ENCODE measurements at places on chromosomes 4 and X. TPM values are rescaled to one million over a fixed set of nuclear protein-coding genes. Genes with fewer than 3 reads are reported as not detected.

The IQCM gene
- polyA plus RNA-seq = 0.05 TPM

- no peak for DNase-seq
These were observed 501 bp downstream of the ZNF518B start for GRCh38 chr4:10456595-10457254.

- DNase-seq = no peak
These were observed 186.6 kb upstream of the MAOA start for GRCh38 chrX:43469391-43470054.

DNA sequence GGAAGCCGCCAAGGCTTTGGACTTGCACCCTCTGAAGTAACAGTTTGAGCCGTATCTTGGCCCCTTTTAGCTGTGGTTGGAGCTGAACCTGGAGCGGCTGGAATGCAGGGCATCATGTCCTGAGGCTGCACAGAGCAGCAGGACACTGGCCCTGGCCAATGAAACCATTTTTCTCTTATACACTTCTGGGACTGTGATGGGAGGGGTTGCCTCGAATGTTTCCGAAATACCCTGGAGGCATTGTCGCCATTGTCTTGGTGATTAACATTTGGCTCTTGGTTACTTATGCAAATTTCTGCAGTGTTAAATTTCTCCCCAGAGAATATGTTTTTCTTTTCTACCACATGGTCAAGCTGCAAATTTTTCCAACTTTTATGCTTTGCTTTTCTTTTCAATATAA lies 137.2 kb downstream of the MAGEC1 start:
- DNase-seq = no peak

The DKK2 gene
- 0.83 TPM for polyA plus RNA-seq

DNA sequence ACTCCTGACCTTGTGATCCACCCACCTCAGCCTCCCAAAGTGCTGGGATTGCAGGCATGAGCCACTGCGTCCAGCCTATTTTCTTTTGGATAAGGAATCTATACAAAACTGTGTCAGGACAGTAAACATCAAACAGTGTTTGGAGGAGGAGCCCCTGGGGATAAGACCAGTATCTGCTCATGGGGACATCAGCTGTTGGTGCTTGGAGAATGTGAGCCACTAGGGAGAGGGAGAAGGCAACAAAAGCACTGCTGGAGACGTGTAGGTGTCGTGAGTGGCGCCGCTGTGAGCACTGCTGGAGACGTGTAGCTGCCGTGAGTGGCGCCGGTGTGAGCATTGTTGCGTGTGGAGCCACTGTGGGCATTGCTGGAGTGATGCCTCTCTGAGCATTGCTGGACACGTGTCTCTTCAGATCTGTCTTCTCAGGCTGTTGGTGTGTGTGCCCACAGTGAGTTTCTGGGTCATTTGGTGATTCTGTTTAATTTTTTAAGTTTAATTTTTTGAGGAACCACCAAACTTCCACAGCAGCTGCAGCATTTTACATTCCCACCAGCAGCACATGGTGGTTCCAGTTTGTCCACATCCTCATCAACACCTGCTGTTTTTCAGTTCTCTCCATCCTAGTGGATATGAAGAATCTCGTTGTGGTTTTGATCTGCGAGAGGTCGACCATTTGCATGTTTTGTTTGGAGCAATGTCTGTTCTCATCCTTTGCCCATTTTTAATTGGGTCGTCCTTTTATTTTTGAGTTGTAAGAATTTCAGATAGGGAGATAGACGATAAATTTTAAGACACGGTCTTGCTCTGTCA lies 19.0 kb downstream of the DGKQ start:
- no peak for DNase-seq

The FAM47E gene
- polyA plus RNA-seq = not detected

- no peak for DNase-seq
These were observed 89.2 kb downstream of the TMEM144 start for GRCh38 chr4:158299459-158300007.

The CXCR3 gene
- not detected for polyA plus RNA-seq

The CCDC160 gene
- polyA plus RNA-seq = 0.06 TPM

The TMEM150C gene
- 0.11 TPM for polyA plus RNA-seq

- no peak for DNase-seq
These were observed 86.8 kb downstream of the HHIP start for GRCh38 chr4:144732584-144733428.

GRCh38 chr4:159856451-159856850 lies 753.6 kb downstream of the RAPGEF2 start:
- DNase-seq = no peak

Data from AG04450 (cell line).